Muscle of leg (tissue), 16 donors: ENCODE measurements at places on chromosomes 7 and 10.
A peak's percentile ranks its signal among the peaks of the same experiment; 100 is the strongest.

DNA sequence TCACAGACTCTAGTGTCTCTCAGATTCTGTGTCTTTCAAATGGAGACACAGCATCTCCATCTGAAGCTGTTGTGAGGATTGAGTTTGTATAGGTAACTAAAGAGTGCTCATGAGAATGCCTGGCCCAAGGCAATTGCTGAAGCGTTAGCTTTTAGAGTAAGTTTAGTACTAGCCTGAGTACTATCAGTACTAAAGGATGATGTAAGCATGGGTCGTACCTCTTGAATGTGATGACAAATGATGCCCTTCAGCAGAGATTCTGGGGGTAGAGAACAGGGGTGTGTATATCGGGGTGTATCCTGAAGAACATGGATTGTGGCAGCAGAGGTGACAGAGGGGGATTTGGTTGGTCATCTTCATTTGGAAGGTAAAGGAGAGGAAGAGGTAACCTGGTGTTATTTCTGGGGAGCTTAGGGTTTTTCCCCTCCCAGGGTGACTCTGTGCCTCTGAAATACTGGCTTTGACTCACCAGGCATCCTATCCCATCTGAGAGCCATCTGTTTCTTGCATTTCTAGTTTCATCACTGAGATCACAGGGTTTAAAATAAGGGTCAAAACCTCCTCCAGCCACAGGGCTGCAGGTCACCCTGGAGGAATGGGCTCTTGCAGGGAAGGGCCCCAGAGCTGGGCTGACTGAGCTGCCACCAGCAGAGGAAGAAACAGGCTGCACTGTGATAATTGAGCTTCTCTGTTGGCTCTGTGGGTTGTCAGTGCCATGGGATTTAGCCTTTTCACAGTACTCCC lies 756.0 kb downstream of the KCNMA1 start:
- DNase-seq = no peak

- DNase-seq = no peak
These were observed 617.2 kb downstream of the GRM8 start for GRCh38 chr7:126635545-126635944.

DNA sequence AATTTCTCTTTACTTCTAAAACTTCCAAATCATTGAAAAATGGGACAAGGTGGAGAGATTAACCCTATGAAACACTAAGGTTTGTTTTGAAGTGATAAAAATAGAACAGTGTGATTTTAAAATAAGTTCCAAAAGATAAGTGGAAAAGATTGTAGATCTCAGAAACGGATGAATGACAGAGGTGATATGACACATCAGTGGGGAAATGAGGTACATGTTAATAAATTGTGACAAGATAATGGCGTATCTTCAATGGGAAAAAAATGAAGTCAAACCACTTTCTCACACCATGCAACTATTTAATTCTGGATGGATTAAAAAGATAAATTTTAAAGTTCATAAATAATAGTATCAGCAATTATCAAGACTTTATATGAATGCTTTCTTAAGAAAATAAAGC lies 159.7 kb upstream of the VWC2 start:
- no peak for DNase-seq

DNA sequence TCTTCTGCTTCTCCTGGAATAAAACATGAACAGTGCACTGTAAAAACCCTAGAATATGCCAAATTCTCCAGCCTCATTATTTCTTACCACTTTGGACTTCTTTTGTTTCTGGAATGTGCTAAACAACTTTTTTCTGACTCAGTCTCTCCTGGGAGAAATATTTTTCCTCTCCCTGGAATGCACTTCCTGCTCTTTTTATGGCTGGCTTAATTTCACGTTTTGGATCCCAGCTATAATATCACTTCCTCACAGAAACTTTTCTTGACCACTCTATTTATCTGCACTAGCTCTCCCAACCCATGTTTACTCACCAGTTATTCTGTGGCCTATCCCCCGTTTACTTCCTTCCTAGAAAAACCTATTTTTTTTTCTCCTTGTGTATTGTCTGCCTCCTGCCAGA lies 26.7 kb downstream of the ABCB5 start:
- no peak for DNase-seq

GRCh38 chr10:72954596-72955554 lies at the start of gene PLA2G12B:
Gene PLA2G12B, minus strand, starts transcription at chr10:72954806. Its CDS starts 121 bp downstream, at chr10:72954685.
- DNase-seq = no peak

DNA sequence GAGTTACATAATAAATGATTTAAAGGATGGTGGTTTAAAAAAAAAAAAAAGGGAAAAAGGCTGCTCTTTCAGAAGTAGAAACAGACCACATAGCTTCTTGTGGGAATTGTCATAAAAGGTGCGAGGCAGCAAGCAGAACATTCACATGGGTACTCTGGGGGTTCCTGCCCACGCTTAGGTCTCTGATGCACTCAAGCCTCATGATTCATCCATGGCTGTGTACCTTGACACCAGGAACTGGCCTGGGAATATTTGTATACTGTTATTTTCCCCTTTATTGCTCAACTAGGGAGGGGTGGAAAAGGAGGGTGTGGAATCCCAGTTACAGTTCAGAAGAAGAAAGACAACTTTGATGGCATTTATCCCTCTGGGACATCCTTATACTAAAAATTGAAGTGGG lies 4.0 kb downstream of the PON2 start:
- no peak for DNase-seq

GRCh38 chr7:65397730-65398142 lies 24.1 kb downstream of the ZNF92 start:
- no peak for DNase-seq

DNA sequence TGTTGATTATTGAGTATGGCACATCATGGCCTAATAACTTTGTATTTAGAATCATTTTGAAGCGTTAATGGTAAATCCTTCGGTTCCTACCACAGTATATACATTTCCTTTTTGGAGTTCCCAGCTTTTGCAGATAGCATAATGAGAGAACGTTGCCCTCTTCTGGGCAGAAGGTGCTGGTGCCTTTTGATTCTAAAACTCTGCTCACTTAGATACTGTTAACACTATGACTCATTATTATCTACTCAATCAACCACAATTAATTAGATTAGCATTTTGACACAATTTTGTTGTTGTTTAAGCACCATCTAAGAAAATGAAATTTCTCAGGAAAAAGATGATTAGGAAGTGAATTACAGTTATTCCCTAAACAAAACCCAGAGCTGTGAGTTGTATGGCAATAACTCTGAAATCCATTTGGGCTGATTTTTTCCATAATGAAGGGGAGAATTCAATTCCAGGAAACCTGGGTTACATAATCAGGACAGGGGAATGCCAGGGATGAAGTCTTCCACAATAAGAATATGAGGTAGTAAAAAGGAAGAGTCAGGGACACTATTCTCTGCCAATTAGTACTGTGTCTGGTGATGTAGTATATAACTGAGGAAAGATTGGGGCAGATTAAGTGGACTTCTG lies 11.5 kb upstream of the DLD start:
- DNase-seq = peak; percentile 49

- no peak for DNase-seq
These were observed 639.9 kb upstream of the PFKP start for GRCh38 chr10:2427412-2427811.

DNA sequence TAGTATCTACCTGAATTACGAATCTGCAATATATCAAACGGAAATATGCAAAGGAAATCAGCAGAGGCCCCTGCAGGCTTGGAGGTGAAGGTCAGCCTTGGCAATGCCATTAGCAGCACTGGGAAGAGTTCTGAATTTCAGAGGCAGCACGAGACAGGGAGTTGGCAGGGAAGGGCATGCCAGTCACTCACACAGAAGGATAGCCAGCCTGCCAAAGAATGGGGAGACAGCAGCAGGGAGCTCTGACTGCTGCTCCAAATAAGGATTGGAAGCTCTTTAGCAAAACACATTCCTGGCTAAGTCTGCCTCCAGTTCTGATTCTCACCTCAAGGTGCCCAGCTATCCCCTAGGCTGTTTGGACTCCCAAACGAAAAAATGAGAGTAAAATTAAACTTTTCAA lies 188.0 kb downstream of the PDE1C start:
- peak; percentile 43 for DNase-seq

DNA sequence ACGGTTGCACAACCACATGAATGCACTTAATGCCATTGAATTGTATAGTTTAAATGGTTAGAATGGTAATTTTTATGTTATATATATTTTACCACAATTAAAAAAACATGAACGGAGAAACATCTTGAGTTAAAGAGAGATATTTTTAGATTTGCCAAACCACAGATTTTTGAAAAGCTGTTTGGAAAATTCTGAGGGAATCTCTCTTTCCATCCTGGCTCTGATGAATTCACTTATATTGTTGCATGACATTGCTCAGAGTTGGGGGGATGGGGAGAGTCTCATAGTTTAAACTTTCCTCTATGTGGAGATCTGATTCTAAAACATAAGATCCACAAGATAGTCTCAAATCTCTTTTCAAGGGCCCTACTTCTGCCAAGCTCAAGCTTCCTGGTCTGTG lies 275.0 kb upstream of the NPVF start:
- peak; percentile 86 for DNase-seq

DNA sequence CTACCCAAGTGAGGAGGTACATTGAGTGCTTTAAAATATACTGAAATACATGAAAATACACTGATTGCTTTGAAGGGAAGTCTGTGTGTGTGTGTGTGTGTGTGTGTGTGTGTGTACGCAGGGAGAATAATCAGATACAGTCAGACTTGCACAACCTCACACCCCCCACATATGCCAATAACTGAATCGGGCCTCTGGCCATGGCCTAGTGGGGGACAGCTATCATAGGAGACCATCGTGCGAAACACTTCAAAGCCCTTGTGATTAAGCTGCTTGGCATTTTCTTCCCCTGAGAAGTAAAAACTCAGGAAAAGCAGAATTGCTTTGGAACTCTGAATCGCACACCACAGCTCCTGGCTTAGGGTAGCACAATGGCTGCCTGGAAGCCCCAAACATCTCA lies 135.1 kb downstream of the C10orf105 start:
- DNase-seq = no peak

DNA sequence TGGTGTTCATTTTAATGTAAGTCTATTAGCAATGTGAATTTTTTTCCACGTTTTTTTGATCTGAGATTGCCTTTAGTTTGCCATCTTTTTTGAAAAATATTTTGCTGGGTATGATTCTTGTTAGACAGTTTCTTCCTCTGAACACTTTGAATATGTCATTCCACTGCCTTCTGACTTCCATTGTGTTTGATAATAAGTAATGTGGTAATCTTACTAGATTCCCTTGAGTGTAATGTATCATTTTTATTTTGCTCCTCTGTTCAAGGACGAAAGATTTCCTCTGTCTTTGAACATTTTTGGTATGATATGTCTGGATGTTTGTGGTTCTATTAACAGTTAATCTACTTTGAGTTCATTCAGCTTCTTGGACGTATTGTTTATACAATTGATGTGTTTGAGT lies 371.4 kb downstream of the SUGCT start:
- no peak for DNase-seq

GRCh38 chr10:110794808-110795207 lies 76.9 kb upstream of the PDCD4 start:
- peak; percentile 51 for DNase-seq

GRCh38 chr10:34835908-34836508 lies 20.9 kb upstream of the PARD3 start:
- no peak for DNase-seq

- DNase-seq = no peak
These were observed 103.8 kb downstream of the CPEB3 start for GRCh38 chr10:92187101-92187500.

DNA sequence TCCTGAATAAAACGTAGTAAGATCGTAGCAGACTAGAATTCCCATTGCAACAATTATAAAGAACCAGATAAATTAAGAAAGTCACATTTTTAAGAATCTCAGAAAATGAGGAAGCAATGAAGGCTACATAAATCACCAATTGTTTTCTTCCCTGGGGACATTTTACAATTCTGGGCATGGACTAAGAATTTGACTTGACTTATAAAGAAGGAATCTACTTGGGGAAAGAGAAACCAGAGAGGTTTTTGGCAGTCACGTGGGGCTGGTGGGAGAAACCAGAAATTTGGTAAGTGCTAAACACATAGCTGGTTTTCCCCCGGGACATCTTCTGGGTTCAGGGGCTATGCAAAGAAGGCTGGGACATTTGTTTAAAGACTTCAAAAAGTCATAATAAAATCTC lies 109.8 kb upstream of the IL6 start:
- no peak for DNase-seq

- DNase-seq = no peak
These were observed 213.2 kb downstream of the ZMYND11 start for GRCh38 chr10:348456-348855.

DNA sequence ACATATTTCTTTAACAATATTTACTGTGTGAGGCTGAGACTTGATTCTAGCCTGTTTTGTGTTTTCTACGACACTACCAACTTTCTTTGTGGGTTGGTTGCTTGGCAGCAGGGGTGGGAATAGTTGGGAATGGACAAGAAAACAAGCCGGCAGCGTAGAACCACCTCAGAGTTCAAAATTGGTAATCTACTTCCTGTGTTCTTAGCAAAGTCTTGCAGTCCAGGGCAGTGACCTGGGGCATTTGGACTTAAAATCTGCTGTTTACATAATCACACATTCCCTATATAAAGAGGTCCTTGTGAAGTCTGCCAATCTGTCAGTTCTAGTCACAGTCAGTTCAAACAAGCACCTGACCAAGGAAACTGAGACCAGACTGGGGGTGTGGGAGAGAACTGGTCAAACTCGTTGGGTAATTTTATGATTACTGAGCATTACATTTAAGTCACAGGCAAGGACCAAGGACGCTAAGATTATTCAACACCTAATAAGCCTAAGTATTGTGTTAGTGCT lies 167.9 kb downstream of the CPEB3 start:
- DNase-seq = no peak

DNA sequence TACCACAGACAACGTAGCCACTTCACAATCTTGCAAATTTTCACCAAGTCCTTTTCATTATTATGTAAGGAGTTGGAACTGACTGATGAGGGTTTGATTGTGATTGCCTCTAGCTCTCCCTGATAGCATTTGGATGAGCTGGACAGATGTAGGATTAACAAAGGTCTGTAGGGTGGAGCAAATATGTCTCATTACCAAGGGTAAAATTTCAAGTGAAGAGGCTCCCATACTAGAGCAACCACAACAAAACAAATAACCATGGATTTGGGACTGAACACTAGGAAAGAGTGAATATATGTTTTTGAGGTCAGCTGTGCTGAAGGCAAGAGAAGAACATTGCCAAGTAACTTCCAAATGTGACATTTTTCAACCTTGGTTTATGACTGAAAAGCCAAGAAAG lies 281.7 kb downstream of the NEBL start:
- DNase-seq = peak; percentile 39

GRCh38 chr7:106282390-106282789 lies 2.4 kb downstream of the NAMPT start:
- peak; percentile 7 for DNase-seq

GRCh38 chr10:3516234-3516922 lies 268.6 kb downstream of the KLF6 start:
- peak; percentile 18 for DNase-seq

GRCh38 chr10:117946525-117947070 lies 100.1 kb downstream of the RAB11FIP2 start:
- no peak for DNase-seq

DNA sequence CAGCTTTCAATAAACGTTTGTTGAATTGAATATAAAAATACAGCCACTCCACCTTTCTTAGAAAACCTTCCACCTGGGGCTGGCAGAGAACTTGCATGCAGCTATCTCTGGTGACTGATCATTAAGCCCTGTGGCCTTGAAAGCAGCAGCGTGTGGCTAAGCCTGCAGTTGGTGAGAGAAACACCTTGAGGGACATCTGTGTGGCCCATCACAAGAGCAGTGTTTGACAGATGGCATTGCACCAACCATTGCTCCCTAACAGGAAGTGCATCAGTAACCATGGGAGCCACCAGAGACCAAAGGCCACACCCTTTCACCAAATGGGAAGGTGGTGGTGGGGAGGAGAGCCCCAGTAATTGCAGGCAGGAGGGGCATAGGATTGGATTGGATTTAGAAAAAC lies 22.4 kb downstream of the RHOBTB1 start:
- DNase-seq = no peak
